ENCODE measurements at places on chromosomes 2 and 18. TPM values are rescaled to one million over a fixed set of nuclear protein-coding genes. Genes with fewer than 3 reads are reported as not detected.

OTOF gene
- polyA plus RNA-seq = 0.03 TPM

GLB1L gene
- 17.4 TPM for polyA plus RNA-seq

DNA sequence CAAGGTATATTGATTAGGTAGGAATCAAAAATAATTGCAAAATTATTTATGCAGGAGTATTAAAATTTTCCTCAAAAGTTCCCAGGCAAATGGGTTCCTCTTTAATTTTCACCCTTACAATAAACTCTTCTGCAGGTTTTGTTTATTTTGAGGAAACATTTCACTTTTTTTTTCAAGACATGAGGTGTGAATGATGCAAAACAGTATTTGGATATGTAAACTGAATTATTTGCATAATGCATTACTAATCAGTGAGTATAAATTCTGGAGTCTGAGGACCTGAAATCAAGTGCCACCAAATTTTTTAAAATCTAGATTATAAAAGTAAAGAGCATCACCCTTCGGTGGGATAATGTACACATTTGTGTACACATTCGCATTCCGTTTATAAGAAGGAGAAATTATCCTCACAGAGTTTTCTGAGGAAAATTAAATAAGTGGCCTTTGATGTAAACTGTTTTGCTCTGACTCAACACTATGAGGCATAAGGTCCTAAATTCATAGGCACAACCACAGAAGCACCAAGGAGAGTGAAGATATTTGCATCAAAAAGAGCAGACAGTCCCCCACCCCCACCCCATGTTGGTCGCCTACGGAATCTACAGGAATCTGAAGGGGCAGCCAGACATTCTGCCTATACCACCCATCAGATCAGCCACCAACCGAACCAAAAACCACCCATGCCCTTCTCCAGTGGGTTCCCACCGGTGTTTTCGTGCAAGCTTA, 33.1 kb downstream of the BCL11A start:
- DNase-seq = no peak

DNA sequence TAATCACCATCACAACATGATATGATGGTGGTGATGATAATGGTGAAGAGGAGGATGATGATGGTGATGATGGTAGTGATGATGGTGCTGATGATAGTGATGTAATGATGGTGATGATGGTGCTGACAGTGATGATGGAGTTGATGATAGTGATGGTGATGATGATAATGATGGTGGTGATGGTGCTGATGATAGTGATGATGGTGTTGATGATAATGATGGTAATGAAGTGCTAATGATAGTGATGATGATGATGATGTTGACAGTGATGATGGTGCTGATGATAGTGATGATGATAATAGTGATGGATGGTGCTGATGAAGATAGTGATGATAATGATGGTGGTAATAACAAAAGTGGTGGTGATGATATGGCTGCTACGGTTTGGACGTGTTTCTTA, 4.4 kb upstream of the GPR148 start:
- DNase-seq = no peak

DNA sequence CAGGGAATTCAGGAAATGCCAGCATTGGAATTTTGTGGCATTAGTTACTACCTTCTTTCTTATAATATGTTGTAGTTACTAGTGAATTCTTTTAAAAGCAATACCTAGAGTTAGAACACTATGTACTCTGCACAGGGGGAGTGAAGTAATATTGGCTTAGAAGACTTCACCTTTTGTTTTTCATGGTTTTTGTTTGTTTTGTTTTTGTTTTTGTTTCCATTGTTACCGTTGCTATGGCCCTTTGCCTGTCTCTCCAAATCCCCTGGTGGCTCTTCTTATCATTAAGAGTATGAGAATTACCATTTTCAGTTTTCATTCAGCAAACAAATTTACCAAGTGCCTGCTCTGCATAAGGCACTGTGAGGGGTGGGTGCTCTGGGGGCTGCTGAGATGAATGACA, 160.1 kb downstream of the HAUS1 start:
- DNase-seq = no peak

Data from right lung (tissue), 10 donors.